ENCODE measurements at places on chromosomes 12 and 14. TPM values are rescaled to one million over a fixed set of nuclear protein-coding genes. Genes with fewer than 3 reads are reported as not detected.

GRCh38 chr12:32435921-32436705, 36.8 kb downstream of the FGD4 start:
- H3K27me3 ChIP-seq = no peaks in the 10 kb centered on the region
- no peak overlapping the region for H3K4me3 ChIP-seq
- H3K27ac ChIP-seq = peak overlapping the region; percentile 22
- peaks cover 3% of the 10 kb centered on the region for H3K36me3 ChIP-seq

DNA sequence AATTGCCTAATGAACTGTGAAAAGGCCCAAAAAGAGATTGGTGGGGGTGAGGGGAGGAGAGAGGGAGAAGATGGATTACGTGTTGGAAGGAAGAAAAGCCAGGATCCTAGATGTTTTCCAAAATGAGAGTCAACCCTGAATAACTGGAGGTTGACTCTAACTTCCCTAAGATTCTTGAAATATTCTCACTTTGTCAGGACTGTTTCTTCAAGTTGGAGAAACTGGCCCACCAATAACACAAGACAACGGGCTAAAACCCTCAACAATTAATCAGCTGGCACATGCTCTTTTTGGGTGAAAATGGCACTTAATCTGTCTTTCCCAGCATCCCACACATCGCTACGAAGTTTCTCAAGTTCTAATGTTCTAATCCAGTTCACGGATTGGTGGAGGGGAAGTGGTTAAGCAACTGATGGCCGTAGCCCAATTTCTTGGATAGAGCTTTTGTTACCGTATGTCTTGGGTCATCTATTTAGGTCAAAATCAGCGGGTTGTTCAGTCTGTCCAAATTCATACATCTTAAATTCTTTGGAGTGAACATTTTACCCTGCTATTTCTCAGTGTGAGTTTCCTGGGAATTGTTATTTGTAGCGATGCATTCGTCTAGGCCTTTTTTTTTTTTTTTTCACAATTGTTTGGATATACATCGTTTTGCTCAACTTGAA, 49.0 kb downstream of the GPHB5 start:
- no peak for DNase-seq
- H3K27me3 ChIP-seq = no peaks in the 10 kb centered on the region
- no peaks in the 10 kb centered on the region for H3K36me3 ChIP-seq
- no peak overlapping the region for H3K4me3 ChIP-seq
- H3K4me1 ChIP-seq = no peaks in the 10 kb centered on the region

The CMA1 gene
- not detected for total RNA-seq

The RAD51AP1 gene
- 42.8 TPM for total RNA-seq

The SDR9C7 gene
- not detected for total RNA-seq
